Esophagus mucosa (tissue), 1 donor: ENCODE measurements at places on chromosomes 4 and X. TPM values are rescaled to one million over a fixed set of nuclear protein-coding genes. Genes with fewer than 3 reads are reported as not detected.

DNA sequence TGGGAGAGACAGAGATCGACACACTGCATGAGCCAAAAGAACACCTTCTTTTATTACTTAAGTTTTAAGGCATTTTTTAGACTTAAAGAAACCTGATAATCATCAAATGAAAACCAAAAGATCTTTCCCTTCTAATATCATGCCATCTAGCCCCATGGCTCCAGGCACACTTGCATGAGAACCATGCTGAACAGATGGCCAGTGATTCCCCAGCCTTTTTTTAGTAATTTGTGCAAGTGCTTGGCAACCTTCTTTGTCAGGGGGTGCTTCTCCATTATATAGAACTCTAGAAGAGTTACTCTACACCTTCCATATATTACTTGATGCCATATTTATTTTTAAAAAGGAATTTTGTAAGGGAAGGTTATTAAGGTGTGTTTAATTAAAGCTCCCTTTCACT, 182.2 kb upstream of the TEX13C start:
- ATAC-seq: no peak

DNA sequence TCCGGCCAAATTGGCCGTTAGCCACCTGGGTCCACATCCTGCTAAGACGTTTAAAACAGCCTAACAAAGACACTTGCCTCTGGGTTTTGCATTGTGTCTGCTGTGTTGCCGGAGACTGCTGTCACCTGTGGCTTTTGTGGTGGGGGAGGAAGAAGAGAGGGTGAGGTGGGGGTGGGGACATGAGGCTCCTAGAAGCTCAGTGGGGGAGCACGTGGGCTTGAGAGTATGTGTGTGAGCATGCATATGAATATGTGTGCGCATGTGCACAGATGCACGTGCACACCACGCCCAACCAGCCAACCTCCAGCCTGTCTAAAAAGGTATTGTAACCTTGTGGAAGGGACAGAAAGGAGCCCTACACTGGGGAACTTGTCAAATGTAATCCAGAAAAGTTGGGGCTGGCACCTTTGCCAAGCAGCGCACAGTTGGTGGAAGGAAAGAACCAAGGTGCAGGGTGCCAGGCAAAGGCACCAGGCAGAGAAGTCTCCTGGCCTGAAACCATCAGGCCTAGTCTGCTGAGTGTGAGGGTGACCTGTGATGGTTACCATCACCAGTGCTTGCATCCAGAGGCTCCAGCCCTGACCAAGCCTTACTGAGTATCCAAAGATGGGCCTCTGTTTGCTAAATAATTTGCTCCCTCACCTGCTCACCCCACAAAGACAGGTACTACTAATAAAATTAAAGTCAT, 10.1 kb upstream of the SASH3 start:
- peak; percentile 62 for ATAC-seq

GRCh38 chrX:151151665-151152267, 24.6 kb upstream of the GPR50 start:
- peak; percentile 75 for ATAC-seq

- ATAC-seq: no peak
Measured at GRCh38 chrX:9955506-9955905, 11.7 kb upstream of the CLDN34 start.

GRCh38 chr4:40164459-40164858, 32.4 kb upstream of the RHOH start:
- ATAC-seq: peak; percentile 51

GRCh38 chr4:177070533-177071058, 239.1 kb upstream of the NEIL3 start:
- no peak for ATAC-seq

DNA sequence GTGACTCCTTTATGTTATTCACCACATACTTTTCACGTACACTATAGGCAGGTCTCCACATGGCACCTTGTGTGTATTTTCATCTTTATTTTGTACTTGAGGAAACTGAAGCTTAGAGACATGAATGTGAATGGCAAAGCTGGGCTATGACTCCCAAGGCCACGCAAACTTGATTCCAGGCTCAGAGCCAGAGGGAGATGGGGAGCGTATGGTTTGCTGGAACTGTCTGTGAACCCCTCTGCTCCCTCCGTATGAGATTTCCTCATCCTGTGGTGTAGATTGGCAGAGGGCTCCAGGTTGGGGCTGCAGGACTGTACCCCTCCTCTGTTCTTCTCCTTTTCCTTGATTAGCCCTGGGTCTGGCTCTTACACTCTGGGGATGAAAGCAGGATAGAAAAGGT, 16.1 kb upstream of the STARD8 start:
- ATAC-seq: no peak

DNA sequence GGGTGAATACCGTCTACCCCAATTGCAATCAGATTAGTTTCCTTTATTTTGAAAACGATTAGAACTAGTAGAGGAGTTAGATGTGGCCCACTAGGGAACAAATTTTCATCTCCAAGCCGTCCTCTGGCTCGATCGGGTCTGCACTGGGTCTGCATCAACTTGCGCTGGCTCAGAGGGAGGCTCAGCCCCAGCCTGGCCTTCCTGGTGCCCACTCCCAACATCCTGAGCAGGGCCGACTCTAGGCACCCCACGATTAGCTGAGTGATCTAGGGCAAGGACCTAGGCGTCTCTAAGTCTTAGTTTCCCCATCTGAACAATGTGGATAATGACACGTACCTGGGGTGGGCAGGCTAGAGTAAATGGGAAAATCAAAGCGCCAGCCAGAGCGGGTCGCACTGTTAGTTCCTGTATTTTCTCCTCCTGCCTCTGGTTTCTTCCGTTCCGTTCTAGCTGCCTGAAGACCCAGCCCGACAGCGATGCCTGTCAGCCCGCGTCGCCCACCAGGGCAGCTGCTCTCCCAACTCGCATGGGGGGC, 7.7 kb upstream of the HAND2 start:
- no peak for ATAC-seq

- ATAC-seq: no peak
Measured at GRCh38 chr4:2666722-2667247, 89.4 kb downstream of the TNIP2 start.

DNA sequence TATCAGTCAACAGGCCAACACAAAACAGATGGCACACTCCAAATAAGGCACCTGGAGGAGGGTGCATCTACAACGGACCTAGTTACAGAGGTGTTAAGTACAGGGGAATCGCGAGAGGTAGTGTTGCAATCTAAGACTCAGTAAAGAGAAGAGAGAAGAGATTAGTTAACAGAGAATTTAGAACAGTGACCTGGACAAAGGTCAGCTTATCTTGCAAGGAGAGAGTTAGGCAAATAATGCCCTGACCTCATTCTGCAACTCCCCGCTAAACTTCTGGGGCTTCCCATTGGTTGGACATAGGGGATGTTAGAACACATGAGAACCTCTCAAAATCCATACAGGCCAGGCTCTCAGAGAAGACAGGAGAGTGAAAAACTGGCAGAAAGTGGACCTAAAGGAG, 289.4 kb upstream of the GK2 start:
- ATAC-seq: no peak

GRCh38 chr4:122759639-122760310, 27.3 kb downstream of the BBS12 start:
- ATAC-seq: no peak

- ATAC-seq: no peak
Measured at GRCh38 chr4:177351622-177352244, 42.1 kb downstream of the NEIL3 start.

DNA sequence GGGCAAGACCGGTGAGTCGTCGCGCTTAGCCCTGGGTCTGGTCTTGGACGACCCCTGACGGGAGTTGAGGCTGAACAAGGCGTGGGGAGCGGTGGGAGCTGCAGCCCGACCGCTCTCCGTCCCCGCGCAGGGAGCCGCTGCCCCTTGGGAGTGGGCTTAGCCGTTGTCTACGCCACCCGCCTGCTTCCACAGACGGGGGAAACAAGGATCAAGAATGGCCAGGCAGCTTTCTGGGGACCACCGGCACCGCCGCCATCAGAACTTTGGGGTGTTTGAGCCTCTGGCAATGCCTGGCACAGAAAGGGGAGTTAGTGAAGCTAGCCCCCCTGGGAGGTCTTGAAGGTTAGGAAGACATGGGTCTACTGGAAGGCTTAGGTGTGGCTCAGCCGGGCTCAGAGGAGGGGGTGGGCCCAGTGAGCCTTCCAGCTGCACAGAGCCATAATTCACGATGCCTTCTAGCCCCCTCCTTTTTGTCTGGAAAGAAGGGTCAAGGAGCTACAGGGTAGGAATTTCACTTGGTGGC, 583 bp downstream of the RASL11B start:
- no peak for ATAC-seq

DNA sequence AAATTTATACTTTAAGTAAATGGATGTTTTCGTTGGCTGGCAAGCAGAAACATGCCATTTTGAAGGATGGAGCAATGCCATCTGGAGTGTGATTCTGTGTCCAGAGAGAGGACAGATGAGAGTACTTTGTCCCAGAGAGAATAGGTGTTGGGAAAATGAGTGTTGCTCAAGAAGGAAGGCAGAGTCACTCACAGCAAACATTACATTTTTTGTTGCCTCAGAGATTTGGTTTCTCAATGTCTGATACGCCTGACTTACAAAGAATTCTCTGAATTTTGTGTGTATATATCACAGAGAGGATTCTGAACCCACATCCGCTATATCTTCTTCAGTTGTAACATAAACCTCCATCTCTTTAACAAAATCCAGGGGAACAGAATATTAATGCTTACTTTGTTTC, 102.8 kb upstream of the PCDH18 start:
- no peak for ATAC-seq

GRCh38 chrX:120625371-120625770, 4.5 kb downstream of the C1GALT1C1 start:
- ATAC-seq: no peak

- no peak for ATAC-seq
Measured at GRCh38 chr4:10182446-10183424, 66.1 kb upstream of the WDR1 start.

DNA sequence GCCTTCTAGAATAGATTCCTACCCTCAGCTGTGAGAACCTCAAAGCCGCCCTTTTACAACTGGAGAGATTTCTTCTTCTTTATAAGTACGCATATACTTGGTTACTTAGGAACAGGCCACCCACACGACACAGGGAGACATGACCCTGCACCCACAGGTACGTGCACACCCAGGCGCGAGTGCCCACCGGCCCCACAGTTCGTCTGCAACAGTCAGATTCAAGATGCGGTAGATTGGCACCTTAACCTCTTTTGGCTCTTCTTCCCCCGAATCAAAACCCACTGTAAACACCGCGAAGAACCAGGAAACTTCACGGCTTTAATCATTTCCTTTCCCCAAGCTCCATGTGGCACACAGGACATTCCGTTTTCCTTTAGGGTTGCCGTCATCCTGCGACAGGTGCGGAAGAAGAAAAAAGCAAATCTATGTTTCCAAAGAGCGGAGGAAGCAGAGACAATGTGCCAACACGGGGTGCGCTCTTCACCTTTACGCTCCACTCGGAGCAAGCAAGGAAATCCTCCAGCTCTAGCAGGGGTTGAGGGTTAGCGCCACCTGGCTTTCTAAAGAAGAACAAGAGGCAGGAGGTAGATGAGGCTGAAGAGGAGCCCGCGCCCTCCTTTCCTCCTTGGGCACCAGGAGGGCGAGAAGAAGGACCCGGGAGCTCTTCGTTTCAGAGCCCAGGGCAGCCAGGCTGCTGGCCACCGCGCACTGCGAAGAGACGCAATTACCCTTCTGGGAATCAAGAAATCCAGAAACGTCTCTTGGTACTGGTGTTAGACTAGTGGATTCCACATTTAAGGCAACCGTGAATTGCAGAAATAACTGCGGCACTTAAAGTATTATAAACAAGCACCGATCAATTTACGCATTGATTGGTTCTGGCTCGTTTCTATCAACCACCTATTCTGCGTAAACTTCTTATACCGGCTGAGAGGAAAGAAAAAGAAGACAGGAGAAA, 35.7 kb downstream of the HAND2 start:
- ATAC-seq: peak; percentile 89

- no peak for ATAC-seq
Measured at GRCh38 chrX:43971966-43972961, 926 bp downstream of the NDP start.

DNA sequence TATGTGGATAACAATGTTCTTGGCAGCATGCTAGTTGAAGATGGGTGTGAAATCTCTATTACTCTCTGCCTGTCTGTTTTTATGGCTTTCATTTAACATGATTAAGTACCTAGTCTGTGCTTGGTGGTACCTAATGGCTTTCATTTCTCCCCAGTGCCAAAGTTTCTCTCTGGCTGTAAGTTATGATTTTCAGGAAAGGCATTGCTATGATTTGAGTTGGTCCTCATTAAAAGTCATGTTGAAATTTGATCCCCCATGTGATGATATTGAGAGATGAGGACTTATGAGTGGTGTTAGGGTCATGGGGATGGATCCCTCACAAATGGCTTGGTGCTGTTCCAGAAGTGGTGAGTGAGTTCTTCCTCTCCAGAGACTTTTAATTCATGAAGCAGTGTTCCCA, 162.4 kb upstream of the IL15 start:
- ATAC-seq: no peak

- peak; percentile 23 for ATAC-seq
Measured at GRCh38 chrX:47637546-47638195, 7.9 kb upstream of the CFP start.

DNA sequence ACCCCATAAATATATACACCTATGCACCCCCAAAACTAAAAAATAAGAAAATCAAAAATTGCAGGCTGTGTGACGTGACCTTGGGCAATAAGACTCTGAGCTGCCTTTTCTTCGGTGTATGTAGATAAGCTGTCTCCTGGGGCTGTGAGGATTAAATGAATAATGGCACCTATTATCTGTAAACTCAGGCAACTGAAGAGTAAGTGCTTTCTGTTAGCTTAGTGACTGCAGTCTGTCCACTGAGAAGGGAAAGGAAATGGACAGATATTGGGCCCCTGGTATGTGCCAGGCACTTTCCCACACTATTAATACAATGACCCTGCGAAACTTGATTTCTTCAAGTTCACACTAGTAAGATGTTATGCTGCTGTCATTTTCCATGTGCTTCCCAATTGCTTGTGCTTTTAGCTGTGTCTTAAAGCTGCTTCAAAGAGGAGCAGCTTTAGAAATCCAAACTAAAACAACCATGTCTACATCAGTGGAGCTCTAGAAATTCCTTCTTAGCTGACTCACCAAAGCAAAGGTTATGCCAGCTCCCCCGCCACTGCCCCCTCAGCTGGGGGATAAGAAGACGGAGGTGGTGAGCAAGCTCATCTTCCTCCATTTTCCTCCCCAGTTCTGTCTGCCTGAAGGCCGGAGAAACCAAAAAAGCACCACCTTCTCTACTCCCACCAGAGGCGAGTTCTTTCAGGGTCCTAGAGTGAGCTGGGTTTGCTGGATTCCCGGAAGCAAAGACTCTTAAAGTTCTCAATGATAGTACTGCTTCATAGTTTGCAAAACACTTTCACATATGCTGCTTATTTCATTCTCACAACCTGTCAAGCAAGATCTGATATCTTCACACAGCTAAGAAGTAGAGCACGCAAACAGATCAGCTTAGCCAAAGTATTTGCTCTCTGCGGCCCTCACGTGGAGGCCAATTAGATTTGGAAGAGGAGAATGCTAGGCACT, 8.8 kb upstream of the DGAT2L6 start:
- ATAC-seq: no peak

Gene MED14
- total RNA-seq: 39.6 TPM

Gene PCDH10
- total RNA-seq: 0.04 TPM

Gene NEUROG2
- total RNA-seq: not detected

Gene UGT2A1
- total RNA-seq: not detected

Gene MAGEA6
- not detected for total RNA-seq

Gene TMEM35A
- total RNA-seq: 1.1 TPM

Gene BMP3
- 0.28 TPM for total RNA-seq

Gene ERVMER34-1
- total RNA-seq: 5.1 TPM

Gene RTL9
- not detected for total RNA-seq

Gene SPOCK3
- not detected for total RNA-seq

Gene TRIML2
- total RNA-seq: not detected

Gene ABCB7
- 15.2 TPM for total RNA-seq

Gene GPRIN3
- total RNA-seq: 0.36 TPM
